ENCODE measurements at places on chromosomes 6 and 20.

DNA sequence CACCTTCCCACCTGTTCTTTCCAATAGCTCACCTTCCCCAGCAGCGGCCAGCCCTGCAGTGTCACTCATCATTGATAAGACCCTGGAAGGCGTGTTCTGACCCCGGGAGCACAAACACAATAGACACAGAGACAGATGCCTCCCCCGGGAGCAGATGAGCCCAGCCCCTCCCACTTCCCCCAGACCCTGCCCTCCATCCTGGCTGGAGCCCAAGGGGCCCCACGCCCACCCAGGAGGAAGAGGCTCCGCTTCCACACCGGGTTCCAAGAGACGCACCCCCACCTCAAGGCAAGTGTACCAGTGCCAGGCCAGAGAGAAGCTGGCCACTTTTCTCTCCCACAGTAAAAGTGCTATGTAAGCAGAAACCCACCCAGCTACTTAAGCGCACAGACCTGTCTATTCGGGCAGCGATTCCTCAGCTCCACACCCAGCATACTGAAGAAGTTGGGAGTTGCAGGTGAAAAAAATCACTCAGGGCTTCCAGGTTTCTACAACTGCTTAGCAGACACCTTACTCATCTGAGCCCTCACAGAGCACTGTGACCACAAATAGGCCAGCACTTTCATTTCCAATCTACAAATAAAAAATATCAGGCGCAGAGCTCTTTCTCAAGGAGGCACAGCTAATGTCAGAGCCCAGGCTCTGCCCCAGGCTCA lies 93.4 kb upstream of the NXT1 start:
- DNase-seq, result no peak

DNA sequence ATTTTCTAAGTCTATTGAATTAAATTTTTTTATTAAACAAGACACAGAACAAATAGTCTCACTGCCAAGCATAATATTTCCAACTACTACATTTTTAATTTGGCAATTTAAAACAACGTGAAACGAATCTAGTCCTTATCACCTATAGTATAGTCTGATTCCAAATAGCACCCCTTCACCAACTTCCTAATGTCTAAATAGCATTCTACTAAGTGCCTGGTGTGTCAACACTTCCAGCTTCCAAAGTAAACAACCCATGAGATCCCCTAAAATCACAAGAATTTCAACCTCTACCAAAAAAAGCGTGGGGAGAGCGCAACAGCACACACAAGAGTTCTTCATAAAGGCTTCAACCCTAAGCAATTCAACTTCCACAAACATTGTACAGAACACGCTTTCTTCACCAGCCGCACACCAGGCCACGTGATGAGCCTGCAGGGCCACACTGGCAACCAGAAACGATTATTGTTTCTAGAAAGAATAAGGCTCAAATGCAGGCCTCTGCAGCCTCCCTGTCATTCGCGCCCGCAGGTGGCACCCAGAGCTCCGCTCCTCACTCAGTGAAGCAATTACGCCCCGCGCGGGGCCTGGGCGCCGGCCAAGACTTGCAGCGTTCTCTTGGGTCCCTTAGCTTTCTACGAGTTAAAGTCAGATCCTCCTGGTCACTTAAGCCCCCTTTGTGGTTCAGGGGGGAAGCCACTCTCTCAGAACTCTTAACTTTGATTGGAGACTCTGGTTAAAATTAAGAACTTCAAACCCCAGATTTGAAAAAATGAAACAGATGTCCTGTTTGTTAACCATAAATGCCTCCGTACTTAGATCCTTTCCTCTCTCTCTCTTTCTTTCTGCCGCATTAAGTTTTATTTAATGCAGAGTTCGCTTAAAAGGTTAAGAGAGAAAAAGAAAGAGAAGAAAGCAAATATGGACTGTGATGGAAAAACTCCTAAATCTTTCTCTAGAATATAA lies 18.3 kb downstream of the SIM1 start:
- no peak for DNase-seq

DNA sequence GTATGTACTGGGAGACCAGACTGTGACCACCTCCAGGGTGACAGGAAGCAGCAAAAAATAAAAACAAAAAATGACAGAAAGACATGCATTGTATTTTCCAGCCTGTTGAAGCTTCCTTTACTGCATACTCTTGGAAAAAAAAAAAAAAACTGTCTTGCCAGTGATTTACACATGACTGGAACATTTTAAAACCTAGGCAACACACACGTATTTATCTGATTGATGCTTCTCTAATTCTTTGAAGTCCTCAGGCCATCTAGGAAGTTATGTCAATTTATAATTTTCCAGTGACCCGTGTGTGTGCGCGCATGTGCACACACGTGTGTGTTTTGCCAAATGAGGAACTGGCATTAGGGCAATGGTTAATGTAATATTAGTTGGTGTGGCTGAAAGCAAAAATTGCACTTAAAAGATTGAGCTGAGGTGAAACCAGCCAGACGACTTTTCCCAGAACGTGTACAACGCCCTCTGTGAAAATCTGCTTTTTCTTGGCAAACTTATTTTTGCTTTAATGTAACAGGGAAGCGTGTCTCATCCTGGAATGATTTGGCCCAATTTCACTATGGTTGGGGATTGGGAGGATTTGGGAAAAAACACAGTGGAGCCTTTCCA lies 315.2 kb downstream of the TFAP2A start:
- no peak for DNase-seq

DNA sequence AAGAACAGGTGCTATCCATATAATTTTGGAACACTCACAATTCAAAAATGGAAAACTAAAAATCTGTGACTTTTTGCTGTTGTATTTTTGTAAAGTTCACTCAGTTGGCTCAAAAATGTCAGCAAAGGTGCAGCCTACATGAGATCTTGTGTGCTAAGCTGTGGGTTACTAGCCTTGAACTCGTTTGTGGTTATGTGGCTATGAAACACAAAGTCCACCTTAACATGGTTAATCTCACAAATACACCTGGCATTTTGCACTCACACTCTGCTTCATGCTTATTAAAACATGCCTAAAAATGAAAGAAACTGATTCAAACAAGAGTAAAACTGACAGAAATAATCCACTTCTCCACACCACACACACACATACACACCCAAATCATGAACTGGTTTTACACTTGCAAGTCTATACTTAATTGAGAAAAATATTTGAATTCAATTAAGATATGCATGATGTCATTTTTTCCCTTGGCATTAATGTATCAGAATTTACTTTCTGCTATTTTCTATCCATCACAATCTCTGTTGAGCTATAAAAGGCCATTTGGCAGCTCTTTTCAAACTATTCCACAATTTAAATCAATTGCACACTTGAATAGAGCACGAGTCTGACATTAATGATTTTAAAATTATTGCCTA lies 22.9 kb upstream of the TMEM30A start:
- no peak for DNase-seq

DNA sequence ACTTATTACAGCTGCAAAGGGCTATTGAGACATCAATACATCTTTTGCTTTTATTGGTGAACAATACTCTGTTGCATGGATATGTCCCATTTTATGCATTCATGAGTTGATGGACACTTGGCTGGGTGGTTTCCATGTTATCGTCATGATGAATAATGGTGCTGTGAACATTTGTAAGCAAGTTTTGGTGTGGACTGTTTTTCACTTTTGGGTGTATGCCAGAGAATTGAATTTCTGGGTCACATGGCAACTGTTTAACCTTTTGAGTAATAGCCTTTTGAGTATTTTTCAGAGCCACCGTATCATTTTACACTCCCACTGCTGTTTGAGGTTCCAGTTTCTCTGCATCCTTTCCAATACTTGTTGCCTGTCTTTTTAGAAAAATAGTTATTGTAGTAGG lies 107.0 kb downstream of the JARID2 start:
- DNase-seq, result no peak

- no peak for DNase-seq
Measured at GRCh38 chr6:89483111-89483720, 50.3 kb downstream of the ANKRD6 start.

- DNase-seq, result no peak
Measured at GRCh38 chr6:18753076-18753475, 365.9 kb downstream of the RNF144B start.

- no peak for DNase-seq
Measured at GRCh38 chr20:61459266-61459665, 207.2 kb downstream of the CDH4 start.
